ENCODE measurements at places on chromosomes 6 and 20.

DNA sequence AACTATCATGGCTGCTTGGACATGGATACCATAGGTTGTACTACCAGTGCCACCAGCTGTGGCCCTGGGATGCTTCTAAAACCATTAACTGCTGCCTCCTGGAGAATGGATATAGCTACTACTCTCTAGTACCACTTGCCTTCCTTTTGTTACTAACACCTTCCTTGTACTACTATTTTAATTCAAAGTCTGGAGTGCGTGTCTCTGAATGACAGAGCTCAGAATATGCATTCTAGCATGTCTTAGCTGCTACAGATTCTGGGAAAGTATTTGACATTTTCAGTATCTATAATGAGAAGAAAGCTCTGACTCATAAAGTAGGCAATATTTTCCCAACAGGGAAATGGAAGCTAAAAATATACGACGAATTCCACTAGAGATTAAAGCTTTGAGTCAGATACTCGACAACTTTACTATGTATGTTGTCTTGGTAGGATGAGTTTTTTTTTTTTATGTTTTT lies 112.3 kb downstream of the PFDN4 start:
- DNase-seq: no peak

- DNase-seq: no peak
These were observed 60.5 kb upstream of the BHLHE23 start for GRCh38 chr20:63067266-63067635.

DNA sequence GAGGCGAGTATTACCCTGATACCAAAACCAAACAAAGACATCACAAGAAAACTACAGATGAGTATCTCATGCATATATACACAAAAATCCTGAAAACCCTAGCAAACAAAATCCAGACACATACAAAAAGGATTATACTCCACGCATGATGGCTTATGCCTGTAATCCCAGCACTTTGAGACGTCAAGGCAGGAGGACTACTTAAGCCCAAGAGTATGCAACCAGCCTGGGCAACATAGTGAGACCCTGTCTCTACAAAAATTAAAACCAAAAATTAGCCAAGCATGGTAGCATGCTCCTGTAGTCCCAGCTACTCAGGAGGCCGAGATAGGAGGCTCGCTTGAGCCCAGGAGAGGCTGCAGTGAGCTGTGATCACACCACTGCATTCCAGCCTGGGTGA lies 32.4 kb downstream of the TRPC4AP start:
- DNase-seq: no peak

- no peak for DNase-seq
These were observed 88.0 kb upstream of the RPS6KA2 start for GRCh38 chr6:166715065-166715464.

DNA sequence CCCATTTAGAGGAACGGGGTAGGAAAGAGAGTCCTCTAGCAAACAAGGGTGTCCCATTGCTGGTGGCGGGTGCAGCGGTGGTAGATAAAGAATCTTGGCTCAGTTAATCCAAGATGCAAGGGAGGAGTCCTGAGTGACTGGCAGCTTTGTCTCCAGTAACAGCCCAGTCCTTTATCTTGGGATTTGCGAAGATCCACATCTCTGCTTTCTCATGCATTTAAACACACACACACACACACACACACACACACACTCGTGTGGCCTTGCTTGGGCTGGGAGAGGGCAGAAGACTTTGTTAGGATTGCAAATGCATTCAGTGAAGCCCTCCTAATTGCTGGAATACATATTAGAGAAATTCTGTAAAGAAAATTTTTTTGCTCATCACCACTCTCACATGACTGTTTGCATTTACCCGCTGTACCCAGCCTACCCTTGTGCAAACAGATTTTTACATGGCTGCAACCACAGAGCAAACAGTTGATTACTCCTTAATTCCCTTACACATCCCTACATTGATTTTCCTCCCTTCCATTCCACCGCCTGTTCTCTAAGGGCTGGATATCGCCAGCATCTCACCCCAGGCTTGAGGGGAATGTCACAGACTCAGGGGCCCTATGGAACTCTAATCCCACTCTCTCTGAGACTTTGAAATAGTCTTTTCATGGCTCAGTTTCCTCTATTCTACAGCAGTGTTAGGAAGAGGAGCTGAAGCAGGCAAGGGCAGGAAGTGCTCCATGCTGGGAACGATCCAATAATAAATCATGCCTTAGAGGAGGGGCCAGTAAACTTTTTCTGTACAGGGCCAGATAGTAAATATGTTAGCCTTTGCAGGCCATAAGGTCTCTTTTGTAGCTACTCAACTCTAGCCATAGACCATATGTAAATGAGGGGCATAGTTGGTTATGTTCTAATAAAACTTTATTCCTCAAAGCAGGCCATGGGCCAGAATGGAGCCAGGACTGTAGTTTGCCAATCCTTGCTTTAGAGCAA lies 3.5 kb downstream of the C6orf132 start:
- no peak for DNase-seq

DNA sequence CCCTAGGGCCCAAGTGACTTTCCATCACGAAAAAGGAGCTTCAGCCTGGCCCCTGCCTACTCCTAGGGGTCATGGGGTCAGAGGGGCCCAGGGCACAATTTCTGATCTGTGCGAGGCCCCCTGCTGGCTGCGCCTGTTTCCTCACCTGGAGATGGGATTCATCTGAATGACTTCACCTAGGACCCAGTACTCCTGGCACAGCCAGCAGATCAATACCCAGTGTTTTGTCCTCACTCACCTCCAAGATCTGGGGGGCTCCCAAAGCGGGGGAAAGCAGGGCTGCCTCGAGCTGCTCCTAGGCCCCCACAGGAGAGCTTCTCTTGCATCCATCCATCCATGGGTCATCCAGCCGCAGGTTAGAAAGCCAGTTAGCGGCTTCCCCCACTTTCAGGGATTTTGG lies 33.8 kb downstream of the CD40 start:
- no peak for DNase-seq

GRCh38 chr6:161908872-161909271 lies 635.0 kb upstream of the AGPAT4 start:
- DNase-seq: no peak

- DNase-seq: no peak
These were observed 63.5 kb upstream of the ADGRF1 start for GRCh38 chr6:47105469-47106178.

- DNase-seq: no peak
These were observed 291.6 kb downstream of the PHF3 start for GRCh38 chr6:63926950-63927927.

DNA sequence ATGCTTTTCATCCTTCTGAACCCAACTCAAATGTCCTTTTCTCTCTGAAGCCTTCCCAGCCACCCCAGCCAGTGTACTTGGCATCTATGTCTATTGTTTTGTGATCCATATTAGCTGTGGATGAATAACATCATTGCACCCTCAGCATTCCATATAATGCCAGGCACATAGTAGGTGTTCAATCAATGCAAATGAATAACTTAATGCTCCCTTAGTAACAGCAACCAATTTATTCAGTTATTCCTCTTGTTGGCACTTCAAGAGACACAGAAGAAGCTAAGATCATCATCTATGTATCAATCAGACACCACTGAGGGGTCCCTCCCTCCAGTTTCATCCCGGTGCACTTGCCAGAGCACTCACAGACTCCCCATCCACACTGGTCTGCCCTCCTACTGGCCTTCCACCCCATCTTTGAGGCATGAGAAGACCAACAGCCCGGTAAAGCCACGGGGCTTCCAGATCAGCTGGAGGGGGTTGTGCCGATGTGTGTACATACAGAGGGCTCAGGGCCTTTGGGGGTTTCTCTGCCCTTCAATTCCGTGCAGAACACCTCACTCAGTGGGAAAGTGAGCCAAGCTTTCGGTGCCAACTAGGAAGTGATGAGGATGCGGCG lies 2.4 kb upstream of the TAF8 start:
- no peak for DNase-seq

GRCh38 chr6:44012078-44012493 lies 115.2 kb downstream of the MRPL14 start:
- no peak for DNase-seq

- no peak for DNase-seq
These were observed 309.2 kb downstream of the CDH4 start for GRCh38 chr20:61561111-61561830.

DNA sequence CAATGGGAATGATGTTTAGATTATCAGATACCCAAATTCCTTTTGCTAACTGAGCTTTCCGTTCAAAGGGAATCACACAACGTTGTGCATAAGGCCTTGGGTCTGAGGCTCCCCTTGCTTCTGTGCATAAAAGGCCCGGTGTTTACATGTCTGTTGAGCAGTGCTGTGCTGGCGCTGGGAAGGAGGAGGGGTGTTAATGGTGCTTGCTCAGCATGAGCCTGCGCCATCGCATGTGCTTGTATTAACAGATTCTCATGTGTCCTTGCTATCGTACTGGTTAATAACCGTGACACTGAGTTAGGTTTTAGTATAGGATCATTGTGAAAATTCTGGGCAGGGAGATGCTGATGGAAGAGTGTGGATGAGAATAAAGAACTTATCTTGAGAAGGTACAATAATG lies 62.3 kb upstream of the TRAF3IP2 start:
- DNase-seq: no peak

- DNase-seq: no peak
These were observed 38.6 kb downstream of the ATXN1 start for GRCh38 chr6:16722630-16723029.

- DNase-seq: no peak
These were observed 65.0 kb upstream of the MOCS1 start for GRCh38 chr6:39999006-39999867.

- DNase-seq: no peak
These were observed at the start of gene ADIG for GRCh38 chr20:38581013-38581412. TSS of gene ADIG (plus strand) at chr20:38581197. CDS start at chr20:38581251, 54 bp downstream.

- no peak for DNase-seq
These were observed 798 bp downstream of the DSP start for GRCh38 chr6:7542065-7542873.

GRCh38 chr20:13844296-13844695 lies 59.5 kb downstream of the NDUFAF5 start:
- no peak for DNase-seq

- DNase-seq: no peak
These were observed 42.9 kb downstream of the BCAS4 start for GRCh38 chr20:50837532-50838321.

DNA sequence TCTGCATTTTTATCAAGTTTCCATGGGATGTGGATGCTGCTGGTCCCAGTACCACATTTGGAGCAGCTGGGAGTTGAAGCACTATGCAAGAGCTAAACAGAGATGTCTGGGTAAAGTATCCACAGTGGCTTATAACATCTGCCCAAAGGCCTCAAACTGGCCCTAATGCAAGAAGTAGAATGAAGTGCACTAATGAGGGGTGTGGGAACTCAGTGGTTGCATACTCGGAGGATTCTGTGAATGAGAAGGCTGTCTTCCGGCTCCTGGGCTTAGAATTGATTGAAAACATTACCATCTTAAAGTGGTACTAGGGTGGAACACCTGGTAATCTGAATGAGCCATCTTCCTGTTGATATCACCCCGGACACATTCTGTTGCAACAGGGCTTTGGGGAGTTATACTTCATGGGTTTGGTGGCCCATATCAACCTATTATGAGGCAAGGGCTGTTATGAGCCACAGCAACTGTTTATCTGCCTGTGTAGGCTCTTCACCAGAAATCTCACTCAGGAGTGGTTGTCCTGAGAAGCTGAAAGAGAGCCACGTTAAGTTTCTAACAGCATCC lies 54.7 kb upstream of the SNRPB2 start:
- no peak for DNase-seq

DNA sequence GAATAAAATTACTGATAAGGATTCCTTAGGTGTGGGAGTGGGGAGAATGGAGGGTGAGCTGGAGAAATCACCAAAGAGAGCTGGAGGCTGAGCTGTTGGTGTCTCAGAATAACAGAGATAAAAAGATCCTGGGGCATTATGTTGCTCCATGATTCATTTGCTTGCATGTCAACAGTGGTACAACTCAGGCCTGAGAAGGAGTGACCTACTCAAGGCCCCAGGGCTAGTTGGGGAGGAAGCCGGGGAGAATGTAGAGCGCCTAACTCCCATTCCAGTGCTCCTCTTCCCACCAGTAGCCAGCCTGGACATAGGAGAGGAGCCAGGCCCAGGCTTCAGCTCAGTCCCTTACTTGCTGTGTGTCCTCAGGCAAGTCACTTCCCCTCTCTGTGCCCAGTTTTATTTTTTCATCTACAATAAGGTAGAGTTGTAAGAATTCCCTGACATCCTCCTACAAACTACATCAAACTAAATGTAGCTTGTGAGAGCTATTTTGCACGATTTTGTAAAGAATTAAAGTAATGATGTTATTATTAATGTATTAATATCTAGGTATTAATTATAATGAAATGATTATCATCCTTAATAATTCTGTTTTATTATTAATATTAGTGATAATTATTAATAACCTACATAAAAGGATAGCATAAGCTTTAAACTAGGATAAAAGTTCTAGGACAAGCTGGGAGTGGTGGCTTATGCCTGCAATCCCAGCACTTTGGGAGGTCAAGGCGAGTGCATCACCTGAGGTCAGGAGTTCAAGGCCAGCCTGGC lies 250.9 kb upstream of the SULF2 start:
- no peak for DNase-seq

DNA sequence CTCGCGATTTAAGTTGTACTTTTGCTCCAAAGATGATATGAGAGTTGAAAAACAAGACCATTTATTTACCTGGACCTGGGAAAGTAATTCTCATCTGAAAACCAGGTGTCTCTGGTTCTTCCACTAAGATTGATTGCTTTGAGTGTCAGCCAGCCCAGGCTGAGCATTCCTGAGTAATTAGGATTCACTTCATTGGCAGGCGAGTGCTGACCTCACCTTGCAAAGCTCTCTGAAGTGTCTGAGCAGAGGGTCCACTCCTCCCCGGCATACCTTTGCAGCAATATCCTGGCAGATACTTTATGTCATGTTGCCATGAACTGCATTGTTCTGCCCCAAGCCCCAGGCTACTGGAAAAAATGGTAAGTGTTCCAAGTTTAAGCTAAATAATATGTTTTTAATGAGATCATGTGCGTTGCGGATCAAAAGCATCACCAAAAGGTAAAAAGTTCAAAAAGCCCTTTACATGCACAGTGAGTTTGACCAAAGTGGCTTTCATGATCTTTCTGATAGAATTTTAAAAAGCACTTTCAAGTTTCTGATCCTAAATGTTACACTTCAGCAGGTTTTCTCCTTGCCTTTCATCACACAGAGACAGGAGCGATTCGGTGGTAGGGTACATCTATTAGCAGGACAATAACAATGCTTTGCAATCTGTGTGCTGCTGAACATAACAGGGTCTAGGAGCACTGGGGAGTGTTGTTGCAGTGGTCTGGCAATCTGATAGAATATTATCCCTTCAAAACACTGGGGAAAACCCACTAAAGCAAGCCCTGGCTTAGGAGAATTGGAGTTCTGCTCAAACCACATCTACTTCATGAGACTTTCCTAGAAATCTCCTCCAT lies 127.8 kb upstream of the EEF1E1 start:
- no peak for DNase-seq

- no peak for DNase-seq
These were observed 747.2 kb upstream of the MAN1A1 start for GRCh38 chr6:120096696-120097260.

- DNase-seq: no peak
These were observed 72.2 kb downstream of the RPP40 start for GRCh38 chr6:4931530-4932227.

GRCh38 chr6:107290491-107290890 lies 168.9 kb downstream of the PDSS2 start:
- no peak for DNase-seq

- DNase-seq: no peak
These were observed 8.5 kb downstream of the ARFGEF2 start for GRCh38 chr20:48930035-48930434.

GRCh38 chr6:80282913-80283554 lies 176.6 kb downstream of the BCKDHB start:
- no peak for DNase-seq

- DNase-seq: no peak
These were observed 157.6 kb upstream of the OLIG3 start for GRCh38 chr6:137651591-137652335.
